ENCODE measurements at places on chromosomes 2 and 18. TPM values are rescaled to one million over a fixed set of nuclear protein-coding genes. Genes with fewer than 3 reads are reported as not detected.

The GBX2 gene
- total RNA-seq, result not detected

GRCh38 chr2:159506764-159507440 lies 109.4 kb downstream of the BAZ2B start:
- peak; percentile 42 for DNase-seq

DNA sequence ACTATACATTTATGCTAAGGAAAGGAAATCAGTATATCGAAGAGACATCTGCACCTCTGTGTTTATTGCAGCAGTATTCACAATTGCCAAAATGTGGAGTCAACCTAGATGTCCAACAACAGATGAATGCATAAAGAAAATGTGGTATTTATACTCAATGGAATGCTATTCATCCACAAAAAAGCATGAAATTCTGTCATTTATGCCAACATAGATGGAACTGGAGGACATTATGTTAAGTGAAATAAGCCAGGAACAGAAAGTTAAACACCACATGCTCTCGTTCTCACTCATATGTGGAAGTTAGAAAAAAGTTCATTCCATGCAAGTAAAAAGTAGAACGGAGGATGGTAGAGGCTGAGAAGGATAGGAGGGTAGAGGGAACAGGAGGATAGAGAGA lies 59.5 kb downstream of the TWSG1 start:
- DNase-seq, result no peak

DNA sequence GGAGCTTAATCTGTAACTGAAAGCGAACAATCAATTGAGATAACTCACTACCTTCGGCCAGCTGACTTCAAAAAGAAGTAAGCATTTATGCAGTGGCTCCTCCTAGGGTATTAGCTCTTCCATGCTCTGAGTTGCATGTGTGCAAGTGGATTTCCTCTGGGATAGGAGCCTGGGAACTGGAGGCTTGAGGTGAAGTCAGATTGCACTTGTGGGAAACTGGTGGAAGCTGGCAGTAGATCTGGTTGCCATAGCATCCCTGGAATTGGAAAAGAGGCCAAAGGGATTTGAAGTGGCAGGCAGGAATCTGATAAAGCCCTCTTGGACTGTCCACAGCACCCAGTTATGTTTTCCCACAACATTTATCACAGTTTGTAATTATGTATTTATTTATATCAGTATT lies 50.6 kb upstream of the FMNL2 start:
- DNase-seq, result no peak

- DNase-seq, result no peak
Measured at GRCh38 chr2:80303006-80303908, 1.3 kb downstream of the LRRTM1 start.

Data from MCF 10A (cell line).